Large intestine (tissue), 12 donors: ENCODE measurements at places on chromosomes 4 and X. TPM values are rescaled to one million over a fixed set of nuclear protein-coding genes. Genes with fewer than 3 reads are reported as not detected.

GRCh38 chrX:39262641-39263040, 461.4 kb downstream of the MID1IP1 start:
- DNase-seq, result no peak

- DNase-seq, result no peak
These were observed 54.8 kb upstream of the SRD5A3 start for GRCh38 chr4:55291227-55291640.

DNA sequence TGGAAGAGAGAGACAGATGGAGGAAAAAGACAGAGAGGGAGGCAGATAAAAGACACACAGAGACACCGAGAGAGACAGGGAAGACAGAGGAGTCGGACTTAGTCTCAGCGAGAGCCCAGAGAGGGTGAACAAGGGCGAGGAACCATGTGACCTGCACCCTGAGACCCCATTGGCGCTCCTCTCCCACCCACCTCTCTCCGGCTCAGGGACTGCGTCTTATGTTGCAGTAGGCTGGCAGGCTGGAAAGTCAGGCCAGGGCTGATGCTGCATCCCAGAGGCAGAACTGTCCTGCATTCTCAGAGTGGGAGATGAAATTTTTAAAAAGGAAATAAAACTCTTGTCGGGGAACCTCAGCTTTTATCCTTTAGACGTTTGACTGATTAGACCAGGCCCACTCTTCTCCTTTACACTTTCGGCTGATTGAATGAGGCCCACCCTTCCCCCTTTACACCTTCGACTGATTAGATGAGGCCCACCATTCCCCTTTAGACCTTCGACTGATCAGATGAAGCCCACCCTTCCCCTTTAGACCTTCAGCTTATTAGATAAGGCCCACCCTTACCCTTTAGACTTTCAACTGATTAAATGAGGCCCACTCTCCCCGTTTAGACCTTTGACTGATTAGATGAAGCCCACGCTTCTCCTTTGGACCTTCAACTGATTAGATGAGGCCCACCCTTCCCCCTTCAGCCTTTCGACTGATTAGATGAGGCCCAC, 29.5 kb upstream of the IL3RA start:
- no peak for DNase-seq

- no peak for DNase-seq
These were observed 680.7 kb upstream of the SPANXN1 start for GRCh38 chrX:144566592-144566991.

DNA sequence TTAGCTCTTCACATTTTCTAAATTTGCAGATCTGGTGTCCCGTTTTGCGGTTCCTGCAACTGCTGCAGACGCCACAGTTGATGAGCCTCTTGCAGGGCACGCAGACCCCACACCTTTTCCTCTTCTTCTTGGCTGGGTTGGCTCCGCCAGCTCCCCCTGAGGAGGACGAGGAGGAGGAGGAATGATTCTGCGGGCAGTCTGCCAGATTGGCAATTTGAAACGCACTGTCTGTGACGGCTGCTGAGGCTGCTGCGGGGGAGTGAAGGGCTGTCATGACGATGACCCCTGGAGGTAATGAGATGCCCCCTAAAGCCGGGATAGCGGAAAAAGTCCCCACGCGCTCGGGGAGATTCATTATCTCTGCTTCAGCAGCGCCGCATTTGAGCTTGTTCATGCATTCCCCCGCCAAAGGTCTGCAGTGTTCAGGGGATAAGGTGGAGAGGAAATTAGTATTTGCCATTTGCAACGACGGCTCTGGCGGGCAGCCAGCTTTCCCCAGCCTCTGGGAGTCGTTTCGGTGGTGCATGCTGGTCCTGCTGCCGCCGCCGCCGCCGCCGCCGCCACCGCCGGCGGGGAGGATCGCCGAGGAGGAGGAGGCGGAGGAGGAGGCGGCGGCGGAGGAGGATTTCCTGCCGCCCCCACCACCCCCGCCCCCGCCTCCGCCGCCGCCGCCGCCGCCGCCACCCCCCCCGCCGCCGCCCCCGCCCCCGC, 3.8 kb downstream of the CXXC4 start:
- DNase-seq, result peak; percentile 82

- DNase-seq, result no peak
These were observed 1851.3 kb upstream of the PCDH7 start for GRCh38 chr4:28868841-28869240.

- no peak for DNase-seq
These were observed 37.5 kb downstream of the ANXA3 start for GRCh38 chr4:78588894-78589545.

DNA sequence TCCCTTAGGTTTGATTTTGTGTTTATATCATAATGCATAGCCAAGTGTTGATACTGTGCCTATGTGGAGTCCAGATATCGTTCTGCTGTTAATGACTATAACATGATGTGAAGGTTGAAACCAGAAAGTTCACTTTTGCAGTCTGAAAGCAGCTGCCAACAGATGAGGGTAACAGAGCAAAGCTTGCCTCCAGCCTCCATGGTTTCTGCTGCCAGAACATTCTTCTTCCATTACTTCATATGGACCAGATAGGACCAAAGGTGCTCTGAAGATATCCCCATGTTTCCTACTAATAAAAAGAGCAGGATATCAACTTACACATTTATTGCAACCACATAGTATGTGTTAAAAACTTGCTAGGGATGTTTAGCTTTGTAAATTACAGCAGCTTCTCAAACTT, 394.1 kb downstream of the SPRY1 start:
- DNase-seq, result no peak

DNA sequence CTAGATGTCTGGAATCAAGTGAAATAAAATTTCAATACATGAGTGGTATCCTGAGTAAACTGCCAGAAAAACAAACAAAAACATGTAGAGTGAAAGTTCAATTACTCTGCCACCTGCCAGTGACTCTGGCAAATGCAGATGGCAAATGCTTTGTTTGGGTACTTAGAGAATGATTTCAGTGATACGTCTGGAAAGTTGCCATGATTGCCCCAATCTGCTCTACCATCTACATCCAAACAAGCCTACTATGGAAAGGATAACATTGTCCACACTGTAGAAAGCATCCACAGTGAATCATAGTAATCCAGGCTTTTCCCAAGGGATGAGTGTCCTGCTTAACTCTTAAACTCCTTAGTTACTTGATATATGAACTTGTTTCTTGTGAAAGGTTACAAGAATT, 3.4 kb downstream of the SPATA4 start:
- DNase-seq, result no peak

DNA sequence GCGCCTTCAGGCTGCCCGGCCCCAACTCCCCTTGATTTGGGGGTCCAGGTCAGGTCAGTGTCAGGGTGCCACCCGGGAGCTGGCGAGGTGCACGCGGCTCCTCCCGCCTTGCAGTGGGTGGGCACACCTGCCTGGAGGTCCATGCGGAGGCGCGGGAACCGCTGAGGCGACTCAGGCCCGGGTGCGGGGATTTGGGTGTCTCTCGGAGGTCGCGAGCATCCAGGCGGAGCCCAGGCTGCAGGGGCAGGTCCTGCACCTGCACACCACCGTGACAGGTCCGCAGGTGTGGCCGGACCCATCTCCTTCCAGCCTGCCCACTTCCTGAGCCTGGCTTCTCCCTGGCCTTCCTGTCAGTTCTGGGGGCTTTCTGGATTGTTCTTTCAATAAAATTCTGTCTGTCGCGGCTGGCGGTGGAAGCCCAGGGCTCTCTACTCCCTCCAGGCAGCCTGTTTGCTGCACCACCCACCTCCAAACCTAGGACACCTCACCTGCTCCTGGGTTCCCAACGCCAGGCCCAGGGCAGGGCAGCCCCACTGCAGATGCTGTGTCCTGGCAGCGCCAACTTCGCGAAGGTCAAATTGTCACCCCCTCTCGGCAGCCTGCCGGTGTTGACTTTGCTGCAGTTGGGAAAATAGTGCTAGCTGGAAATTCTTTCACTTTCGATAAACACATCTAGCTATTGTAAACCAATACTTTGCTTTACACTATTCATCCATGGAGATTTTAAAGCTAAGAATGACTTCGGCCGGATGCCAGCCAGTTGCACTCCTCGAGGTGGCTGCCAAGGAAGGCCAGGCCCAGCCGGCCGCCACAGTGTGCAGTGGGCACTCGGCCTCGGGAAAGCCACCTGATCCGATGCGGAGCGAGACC, 35.9 kb downstream of the FGFRL1 start:
- DNase-seq, result no peak

DNA sequence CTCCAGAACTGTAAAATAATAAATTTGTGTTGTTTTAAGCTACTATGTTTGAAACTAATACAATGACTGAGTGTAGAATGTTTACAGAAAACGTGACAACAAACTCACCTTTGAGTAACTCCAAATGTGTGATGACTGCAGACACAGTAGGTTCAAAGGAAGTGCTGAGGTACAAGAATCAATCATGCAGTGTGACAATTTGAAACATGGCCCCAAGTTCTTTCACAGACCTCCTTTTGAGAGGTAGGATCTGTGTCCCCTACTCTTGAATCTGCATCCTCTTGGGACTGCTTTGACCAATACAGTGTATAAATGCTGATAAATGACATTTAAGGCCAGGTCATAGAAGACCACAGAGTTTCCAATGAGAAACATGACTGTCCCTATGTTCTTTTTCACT, 667.7 kb upstream of the DIPK2B start:
- DNase-seq, result peak; percentile 26

DNA sequence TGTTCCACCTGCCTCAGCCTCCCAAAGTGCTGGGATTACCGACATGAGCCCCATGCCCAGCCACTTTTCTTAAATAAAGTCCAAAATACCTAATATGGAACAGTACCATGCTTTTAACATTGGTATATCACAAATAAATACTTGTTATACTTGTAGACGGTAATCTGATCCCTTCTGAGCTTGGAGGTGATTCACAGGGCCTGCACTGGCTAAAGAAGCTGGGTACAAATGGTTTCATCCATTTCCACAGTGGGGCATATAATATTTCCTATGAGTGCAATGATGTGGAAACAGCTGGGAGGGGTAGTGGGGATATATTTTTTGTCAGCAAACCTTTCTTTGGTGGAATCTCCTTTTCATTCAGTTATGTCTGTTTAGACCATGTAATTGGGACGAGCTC, 35.8 kb downstream of the PLK4 start:
- DNase-seq, result no peak

DNA sequence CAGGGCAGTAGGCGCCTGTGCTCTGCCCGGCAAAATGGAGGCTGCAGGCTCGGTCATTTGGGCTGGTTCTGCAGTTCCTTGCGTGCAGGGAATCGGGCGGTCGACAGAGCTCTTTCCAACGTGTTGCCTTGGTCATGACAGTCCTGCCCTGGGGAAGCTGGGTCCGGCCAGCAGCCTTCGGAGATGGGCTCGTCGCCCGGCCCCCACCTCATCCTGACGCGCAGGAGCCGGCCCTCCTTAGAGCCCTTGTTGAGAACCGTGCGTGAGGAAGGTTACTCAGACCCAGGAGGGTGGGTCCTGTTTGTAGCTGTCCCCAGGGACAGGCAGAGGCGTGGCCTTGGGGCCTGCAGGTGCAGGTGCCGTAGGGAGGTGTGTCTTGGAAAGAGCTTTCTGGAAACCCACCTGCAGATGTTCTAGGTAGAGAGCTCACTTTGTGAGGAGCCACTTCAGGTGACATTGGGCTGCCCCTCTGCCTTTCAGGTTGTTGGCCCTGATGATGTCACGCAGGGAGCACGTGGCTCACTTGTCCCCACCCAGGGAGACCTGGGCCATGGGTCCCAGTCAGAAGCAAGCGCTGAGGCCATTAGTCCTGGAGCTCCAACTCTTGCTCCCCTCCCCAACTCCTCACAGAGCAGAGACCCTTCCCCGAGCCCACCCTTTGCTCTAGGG, 15.2 kb upstream of the HGFAC start:
- DNase-seq, result no peak

DNA sequence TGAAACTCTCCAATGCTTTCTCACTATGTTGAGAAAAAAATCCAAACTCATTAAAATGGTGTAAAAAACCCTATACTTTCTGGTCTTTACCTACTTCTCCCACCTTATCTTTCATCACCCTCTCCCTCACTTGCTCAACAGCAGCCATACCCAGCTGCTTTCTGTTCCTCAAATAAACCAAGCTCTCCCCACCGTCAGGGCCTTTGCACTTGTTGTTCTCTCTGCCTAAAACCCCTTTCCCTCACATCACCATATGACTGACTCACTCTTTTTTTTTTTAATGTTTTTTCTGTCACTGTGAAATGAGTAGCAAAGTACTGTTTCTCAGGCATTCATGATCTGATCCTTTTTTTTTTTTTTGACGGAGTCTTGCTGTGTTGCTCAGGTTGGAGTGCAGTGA, 122.3 kb upstream of the TMEM164 start:
- DNase-seq, result peak; percentile 22

DNA sequence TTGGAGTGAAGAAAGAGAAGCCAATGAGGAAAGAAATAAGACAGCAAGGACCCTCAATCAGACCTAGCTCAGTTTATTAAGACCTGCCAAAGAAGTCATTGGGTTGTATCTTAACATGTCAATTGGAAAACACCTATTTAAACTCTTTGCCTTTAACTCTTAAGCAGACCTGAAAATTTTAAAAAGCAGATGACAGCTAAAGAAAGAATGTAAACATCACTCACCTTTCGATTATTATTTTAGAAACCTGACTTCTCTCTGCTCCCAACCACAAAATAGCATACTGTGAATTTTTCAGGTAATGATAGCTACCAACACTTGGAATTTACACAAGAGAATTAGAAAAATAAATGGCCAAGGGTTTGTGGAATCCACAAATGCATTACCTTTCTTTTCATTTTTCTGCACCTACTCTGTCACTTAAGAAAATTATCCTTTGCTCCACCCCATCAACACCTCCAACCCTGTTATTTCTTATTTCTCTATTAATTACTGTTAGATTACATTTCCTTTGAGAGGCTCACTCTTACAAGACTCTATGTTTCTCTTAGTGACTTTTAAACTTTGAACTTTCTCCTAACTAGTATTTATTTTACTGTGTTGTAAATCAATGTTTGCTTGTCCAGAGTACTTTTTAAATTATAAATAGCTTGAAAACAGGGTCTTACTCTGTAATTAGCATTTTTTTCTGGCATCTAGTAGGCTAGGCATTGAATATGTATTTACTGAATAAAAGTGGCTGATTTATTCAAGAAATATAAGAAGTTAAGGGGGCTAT, 765 bp upstream of the SULT1E1 start:
- peak; percentile 37 for DNase-seq

The BEND2 gene
- polyA plus RNA-seq, result not detected

The SUV39H1 gene
- 4.7 TPM for polyA plus RNA-seq

The AREG gene
- polyA plus RNA-seq, result 4.6 TPM

The TBX22 gene
- polyA plus RNA-seq, result 0.03 TPM

The KLHL8 gene
- 15.9 TPM for polyA plus RNA-seq

The GPRASP2 gene
- polyA plus RNA-seq, result 19.3 TPM

The QRFPR gene
- polyA plus RNA-seq, result 0.97 TPM
